IMR-90 (cell line): ENCODE measurements at places on chromosomes 3 and 15. TPM values are rescaled to one million over a fixed set of nuclear protein-coding genes. Genes with fewer than 3 reads are reported as not detected.
A peak's percentile ranks its signal among the peaks of the same experiment; 100 is the strongest.

GRCh38 chr15:68370768-68371151 lies 61.2 kb downstream of the ITGA11 start:
- DNase-seq = no peak

GRCh38 chr15:36156879-36157427 lies 422.5 kb upstream of the CDIN1 start:
- DNase-seq = peak; percentile 56

DNA sequence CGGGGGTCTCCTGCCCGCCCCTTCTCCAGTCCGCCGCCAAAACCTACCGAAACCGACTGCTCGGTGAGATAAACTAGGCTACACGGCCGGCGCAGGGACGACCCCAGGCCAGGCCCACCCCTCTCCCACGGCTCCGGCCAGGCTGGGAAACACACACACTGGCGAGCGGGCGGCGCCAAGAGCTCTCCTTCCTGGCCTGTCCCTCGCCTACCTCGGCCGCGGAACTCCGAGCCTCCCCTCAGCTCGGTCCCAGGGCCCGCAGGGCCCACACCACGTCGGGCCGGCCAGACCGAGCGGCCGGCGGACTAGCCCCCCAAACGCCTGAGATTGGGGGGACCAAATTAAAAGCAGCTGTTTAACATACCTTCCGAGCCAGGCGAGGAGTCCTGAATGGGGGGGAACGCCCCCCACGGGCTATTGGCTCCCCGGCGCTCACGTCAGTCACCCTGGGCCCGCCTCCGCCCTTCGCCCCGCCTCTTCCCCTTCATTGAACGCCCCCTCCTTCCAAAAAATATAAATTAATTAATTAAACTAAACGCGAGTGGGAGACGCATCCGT lies 4.0 kb upstream of the SIN3A start:
- DNase-seq = peak; percentile 65

DNA sequence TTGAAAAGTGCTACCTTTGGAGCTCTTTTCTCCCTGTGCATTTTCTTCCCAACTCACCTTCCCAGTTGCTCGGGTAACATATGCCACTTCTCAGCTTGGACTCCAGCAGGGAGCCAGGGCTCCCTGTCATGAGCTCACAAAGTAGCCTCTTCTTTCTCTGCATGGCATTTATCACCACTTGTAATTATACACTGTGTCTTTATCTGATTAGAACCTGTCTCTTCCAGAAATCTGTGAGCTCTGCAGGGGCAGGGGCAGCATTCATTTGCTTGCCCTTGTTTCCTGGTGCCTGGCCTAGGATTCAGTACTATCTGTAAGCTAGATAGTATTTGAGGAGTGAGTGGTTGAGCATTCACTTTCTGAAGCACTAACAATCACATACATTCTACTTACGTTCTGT lies 100.9 kb downstream of the CLSTN2 start:
- DNase-seq = no peak

GRCh38 chr3:66478960-66479359 lies 21.9 kb downstream of the LRIG1 start:
- DNase-seq = no peak

- DNase-seq = no peak
Observed at GRCh38 chr3:102714567-102714966, 279.8 kb downstream of the ZPLD1 start.

PDE12 gene
- polyA plus RNA-seq = 9.5 and 10.0 TPM in 2 replicates

- DNase-seq = no peak
Observed at GRCh38 chr3:9553021-9553947, at the start of gene LHFPL4. TSS of gene LHFPL4 (minus strand) at chr3:9553822. CDS start at chr3:9552679, 1,143 bp downstream.

GRCh38 chr15:75836959-75837334 lies 6.3 kb upstream of the UBE2Q2 start:
- DNase-seq = peak; percentile 84

GRCh38 chr3:85068911-85069310 lies 110.1 kb downstream of the CADM2 start:
- DNase-seq = no peak

XIRP1 gene
- 0.03 and 0.07 TPM in 2 replicates for polyA plus RNA-seq

DNA sequence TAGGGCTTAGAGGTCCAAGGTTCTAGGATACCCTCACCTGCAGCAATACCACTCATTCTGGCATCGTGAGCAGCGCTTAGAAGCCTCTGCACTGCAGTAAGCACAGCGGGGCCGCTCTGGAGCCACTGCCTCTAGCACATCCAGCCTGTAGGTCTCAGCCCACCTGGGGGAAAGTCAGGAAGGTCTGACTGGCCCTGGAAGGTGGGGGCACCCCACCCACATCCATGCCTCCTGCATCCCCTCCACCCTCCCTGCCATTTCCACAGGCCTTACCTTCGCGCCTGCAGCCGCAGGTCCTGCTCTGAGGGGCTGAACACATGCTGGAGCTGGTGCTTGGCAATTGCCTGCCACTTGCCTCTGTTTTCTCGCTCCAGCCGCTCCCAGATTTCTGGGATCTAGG lies 901 bp upstream of the RASSF1 start:
- no peak for DNase-seq

DNA sequence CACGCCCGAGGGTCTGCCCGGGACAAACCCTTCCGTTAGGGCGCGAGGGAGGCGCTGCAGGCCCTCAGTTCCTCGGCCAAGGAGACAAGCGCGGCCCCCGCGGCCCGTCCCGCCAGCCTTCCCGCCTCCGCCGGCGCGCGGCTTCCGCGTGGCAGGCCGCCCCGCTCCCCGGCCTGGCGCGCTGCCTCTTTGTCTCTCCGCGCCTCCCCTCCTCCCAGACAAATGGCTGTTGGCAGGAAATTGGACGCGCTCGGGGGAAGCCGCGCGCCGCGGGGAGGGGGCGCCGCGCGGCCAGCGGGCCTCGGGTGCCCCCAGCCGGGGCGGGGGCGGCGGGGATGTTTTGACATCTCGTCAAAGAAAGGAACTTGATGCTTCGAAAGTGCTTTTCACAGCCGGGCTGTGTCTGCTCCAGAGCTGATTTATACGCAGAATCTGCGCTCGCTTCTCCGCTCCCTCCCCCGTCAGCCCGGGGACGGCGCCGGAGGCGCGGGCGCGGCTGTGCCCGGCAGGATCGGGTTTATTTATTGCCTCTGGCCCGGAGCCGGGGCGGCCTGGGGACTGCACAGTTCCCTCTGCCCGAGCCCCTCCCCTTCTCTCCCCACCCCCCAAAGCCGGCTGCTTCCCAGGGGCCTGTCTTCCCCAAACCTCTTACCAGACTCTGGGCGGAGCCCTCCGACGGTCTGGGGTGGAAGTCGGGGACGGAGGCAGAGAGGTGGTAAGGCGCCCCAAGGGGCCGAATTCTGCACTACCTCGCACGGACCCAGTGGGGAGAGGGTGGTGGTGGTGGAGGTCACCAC lies 20.7 kb downstream of the SHF start:
- peak; percentile 75 for DNase-seq

DNA sequence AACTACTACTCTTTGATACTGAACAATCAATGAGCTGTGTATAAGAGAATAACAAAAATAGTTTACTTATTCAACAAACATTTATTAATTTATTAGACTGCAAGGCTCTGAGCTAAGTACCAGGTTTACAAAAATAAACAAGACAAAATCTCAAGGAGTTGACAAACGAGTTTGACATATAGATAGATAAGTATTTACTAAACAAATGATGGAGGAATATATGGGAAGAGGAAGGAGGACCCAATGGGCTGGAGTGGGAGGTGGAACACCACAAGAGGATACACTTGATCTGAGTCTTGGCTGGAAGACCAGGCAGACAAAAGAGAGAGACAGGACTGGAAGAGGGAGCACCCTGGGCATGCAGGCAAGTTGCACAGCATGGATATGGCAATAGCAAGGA lies 47.5 kb upstream of the FSIP1 start:
- no peak for DNase-seq

RTP4 gene
- not detected in 2 replicates for polyA plus RNA-seq

DNA sequence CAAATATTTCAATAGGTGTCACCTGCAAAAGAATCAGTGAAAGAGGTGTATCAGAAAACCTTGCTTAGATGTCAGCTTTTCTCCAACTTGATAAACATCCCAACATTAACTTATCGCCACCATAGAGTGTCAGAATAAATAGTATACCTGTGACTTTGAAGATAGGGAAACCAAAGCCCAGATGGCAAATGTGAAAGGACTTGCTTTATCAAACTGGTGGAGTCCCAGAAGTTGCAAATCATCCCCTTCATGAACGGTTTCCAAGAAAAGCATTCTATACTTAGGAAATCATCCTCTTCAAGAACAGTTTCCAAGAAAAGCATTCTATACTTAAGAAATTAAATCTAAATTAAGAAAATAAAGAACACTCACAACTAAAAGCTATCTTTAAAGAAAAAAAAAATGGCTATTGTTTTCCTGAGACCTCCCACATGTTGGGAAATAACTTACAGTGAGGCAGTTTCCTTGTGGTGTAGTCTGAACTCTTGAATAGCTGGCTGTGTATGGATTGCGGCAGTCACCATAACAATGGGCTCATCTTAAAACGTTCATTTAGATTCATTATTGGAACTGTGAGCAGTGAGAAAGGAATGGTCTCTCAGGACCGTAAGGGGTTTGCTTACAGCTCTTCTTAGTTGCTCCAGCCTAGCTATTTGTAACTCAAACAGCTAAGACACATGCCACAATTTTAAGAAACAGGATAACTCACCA lies 56.5 kb downstream of the GHSR start:
- DNase-seq = peak; percentile 74

HTR3E gene
- not detected in 2 replicates for polyA plus RNA-seq

DNA sequence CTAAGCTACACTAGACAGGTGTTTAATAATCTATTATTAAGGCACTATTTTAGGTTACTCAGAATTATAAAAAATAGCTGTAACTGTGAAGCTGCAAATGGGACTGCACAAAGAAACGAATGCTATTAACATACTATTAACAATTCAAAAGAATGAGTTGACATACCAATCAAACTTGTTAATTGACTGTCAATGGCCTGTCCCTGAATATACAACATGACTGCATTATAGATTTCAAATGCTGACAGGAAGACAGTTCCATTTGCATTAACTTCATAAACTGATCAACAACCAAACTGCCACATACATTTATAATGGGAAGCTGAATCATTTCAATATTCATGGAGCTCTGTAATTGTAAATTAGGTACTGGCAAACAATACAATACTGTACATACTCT lies 169.0 kb upstream of the NANOGP8 start:
- no peak for DNase-seq

DNA sequence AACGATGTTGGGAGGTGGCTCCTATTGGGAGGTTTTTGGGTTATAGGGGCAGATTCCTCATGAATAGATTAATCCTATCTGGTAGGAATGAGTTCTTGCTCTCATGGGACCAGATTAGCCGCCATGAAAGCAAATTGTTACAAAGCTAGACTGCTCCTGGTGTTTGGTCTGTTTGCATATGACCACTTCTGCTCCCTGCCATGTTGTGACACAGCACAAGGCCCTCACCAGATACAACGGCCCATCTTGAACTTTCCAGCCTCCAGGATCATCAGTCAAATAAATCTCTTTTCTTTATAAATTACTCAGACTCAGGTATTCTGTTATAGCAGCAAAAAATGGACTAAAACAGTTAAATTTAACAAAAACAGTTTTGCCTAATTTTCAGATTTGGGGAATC lies 34.4 kb downstream of the TRIM42 start:
- no peak for DNase-seq
